Calu3 (cell line): ENCODE measurements at places on chromosomes 1 and 21. TPM values are rescaled to one million over a fixed set of nuclear protein-coding genes. Genes with fewer than 3 reads are reported as not detected.

MSH4 gene
- 0.54 and 0.83 TPM in 2 replicates for total RNA-seq

DNA sequence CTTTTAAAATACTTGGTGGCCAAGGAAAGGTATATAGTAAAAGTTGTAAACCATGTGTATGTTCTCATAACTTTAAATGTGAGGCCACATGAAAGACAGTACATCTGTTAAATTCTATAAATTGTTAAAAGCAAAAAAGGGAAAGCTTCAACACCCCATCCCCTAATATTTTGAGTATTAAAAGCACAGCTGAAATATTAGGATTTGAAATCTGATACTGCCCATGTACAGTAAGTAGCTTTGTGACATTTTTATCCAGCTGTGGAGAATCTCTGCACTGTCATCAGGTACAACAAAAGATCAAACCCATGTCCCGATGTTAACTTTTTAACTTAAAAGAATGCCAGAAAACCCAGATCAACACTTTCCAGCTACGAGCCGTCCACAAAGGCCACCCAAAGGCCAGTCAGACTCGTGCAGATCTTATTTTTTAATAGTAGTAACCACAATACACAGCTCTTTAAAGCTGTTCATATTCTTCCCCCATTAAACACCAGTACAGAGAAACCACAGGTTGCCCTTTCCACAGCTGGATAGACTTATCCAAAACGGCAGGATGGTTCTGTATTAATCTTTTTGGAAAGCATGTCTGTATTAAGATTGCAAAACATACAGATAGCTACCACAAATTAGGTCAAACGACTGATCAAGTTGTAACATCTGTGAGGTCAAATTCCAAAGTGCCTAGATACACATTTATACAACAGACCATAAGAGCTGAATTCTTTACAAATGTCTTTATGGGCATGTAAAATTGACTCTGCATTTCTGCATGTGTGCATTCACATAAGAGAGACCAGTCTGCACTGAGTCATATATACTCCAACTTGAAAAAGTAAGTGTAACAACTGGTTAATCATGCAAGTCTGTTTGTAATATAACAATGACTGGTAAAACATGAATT is 5.2 kb downstream of the IRF2BP2 start:
- peak overlapping the region; percentile 89 for H3K4me3 ChIP-seq
- H3K27me3 ChIP-seq = no peaks in the 10 kb centered on the region
- no peak for DNase-seq
- H3K4me1 ChIP-seq = peaks cover 56% of the 10 kb centered on the region
- H3K36me3 ChIP-seq = peaks cover 96% of the 10 kb centered on the region

GRCh38 chr1:3296826-3297225 is 157.6 kb upstream of the ARHGEF16 start:
- H3K27ac ChIP-seq = no peak overlapping the region
- peaks cover 25% of the 10 kb centered on the region for H3K27me3 ChIP-seq
- H3K36me3 ChIP-seq = no peaks in the 10 kb centered on the region
- peaks cover 15% of the 10 kb centered on the region for H3K4me1 ChIP-seq
- no peak for DNase-seq

DNA sequence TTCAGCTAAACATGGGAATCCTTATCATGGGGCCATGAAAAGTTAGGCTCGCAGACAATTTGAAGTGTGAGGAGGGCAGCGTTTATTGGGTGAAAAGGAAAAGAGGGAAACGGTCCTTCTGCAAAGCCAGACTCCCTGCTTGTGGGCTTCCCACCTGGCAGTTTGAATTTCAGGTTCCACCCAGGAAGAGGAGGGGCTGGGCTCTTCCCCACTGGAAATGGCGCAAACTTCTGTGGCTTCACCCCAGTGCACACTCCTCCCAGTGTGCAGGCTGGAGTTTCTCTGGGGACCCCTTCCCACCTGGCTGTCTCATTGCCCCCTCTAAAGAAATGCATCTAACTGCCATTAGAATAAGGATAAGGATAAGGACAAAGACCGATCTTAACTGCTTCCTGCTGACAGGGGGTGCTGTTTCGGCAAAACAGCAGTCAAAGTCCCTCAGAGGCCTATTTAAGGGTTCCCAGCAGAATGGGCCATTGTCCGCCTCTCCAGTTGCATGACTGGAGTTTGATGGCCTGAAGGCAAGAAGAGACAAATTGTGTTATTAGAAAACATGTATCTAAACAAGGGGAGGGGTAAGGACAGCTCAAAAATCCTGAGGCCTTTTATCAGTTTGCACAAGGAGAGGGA is 20.4 kb downstream of the AIM2 start:
- H3K36me3 ChIP-seq = no peaks in the 10 kb centered on the region
- H3K27ac ChIP-seq = no peak overlapping the region
- no peaks in the 10 kb centered on the region for H3K4me1 ChIP-seq

LDLRAD1 gene
- total RNA-seq = 0.24 TPM in 1 of 2 replicates, not detected in the other

- H3K27ac ChIP-seq = no peak overlapping the region
- peaks cover 43% of the 10 kb centered on the region for H3K27me3 ChIP-seq
- no peaks in the 10 kb centered on the region for H3K36me3 ChIP-seq
- DNase-seq = no peak
- H3K4me1 ChIP-seq = no peaks in the 10 kb centered on the region
These were observed 97.6 kb downstream of the PROX1 start for GRCh38 chr1:214085325-214085724.

TESK2 gene
- 1.8 and 2.3 TPM in 2 replicates for total RNA-seq

EPHA2 gene
- 130 and 161 TPM in 2 replicates for total RNA-seq

LCK gene
- total RNA-seq = 0.66 and 0.88 TPM in 2 replicates

DNA sequence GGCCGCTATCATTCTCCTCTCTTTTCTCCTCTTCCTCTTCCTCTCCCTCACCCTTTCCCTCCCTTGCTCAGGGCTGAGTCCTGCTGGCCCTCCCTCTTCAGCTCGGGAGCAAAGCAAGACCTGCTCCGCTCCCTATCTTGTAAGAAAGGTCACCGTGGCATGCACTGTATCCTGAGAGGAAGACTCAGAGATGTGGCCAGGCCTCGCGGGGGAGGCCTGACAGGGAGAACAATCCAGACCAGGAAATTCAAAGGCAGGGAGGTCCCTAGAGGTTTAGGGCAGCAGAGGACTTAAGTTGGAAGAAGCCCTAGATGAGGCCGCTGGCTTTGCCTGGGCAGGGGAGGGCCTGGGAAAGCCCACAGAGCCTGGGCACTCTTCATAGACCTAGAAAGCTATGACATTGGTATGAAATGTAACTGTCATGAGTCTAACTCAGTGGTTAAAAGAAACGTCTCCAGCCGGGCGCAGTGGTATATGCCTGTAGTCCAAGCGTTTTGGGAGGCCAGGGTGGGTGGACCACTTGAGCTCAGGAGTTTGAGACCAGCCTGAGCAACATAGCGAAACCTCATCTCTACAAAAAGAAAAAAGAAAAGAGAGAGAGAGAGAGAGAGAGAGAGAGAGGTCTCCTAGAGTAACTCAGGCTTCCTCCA is 14.6 kb upstream of the PTAFR start:
- peaks cover 4% of the 10 kb centered on the region for H3K36me3 ChIP-seq
- no peak for DNase-seq
- H3K27me3 ChIP-seq = no peaks in the 10 kb centered on the region
- peaks cover 31% of the 10 kb centered on the region for H3K4me1 ChIP-seq
- H3K4me3 ChIP-seq = no peak overlapping the region

- no peak overlapping the region for H3K27ac ChIP-seq
- peak; percentile 91 for DNase-seq
- no peak overlapping the region for H3K4me3 ChIP-seq
- peaks cover 45% of the 10 kb centered on the region for H3K27me3 ChIP-seq
These were observed 55.7 kb upstream of the ETV3 start for GRCh38 chr1:157193702-157194391.

SPRR2F gene
- total RNA-seq = not detected in 2 replicates

- peaks cover 33% of the 10 kb centered on the region for H3K36me3 ChIP-seq
- peaks cover under 1% of the 10 kb centered on the region for H3K27me3 ChIP-seq
- peak; percentile 97 for DNase-seq
- peak within 1 kb of the TSS; percentile 82 for H3K27ac ChIP-seq
- H3K4me1 ChIP-seq = peaks cover 47% of the 10 kb centered on the region
- H3K4me3 ChIP-seq = peak within 1 kb of the TSS; percentile 81
These were observed at the start of gene ARHGEF11 for GRCh38 chr1:157045250-157046218. Gene ARHGEF11, minus strand, starts transcription at chr1:157045742. Its CDS starts 1,412 bp downstream, at chr1:157044330.

NBPF19 gene
- total RNA-seq = 16.3 and 18.0 TPM in 2 replicates

DNA sequence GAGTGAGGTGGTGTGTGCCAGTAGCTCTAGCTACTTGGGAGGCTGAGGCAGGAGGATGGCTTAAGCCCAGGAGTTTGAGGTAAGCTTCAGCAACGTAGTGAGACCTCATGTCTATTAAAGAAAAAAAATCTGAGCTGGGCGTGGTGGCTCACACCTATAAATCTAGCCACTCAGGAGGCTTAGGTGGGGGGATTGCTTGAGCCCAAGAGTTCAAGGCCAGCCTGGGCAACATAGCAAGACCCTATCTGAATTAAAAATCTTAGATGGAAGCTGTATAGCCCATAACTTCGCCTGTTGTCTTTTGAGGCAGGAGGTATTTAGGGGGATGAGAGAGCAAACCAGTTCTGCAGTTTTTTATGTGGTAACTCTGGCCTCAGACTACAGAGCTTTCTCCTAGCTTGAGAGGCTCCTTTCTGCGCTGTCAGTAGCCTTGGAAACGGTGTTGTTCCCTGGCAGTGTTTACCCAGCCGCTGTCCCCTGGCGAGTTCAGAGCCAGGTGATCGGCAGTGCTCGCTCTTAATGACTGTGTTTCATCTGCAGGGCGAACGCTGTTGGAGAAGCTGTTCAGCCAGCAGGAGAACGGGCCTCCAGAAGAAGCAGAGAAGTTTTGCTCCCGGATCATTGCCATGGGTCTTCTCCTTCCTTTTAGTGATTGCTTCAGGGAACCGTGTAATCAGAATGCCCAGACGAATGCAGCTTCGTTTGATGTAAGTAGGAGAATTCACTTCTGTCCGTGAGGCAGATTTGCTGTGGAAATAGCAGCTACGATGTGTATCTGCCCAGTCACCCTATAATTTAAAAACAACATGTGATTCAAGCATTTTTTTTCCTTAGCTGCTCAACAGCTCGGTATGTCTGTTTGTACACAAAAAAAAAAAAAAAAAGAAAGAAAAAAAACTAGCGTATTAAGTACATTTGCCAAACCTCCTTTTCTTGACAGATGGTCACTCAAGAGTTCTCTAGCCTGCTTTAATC is 31.2 kb downstream of the FMN2 start:
- H3K4me3 ChIP-seq = no peak overlapping the region
- peak; percentile 18 for DNase-seq
- H3K4me1 ChIP-seq = no peaks in the 10 kb centered on the region
- no peak overlapping the region for H3K27ac ChIP-seq
- H3K36me3 ChIP-seq = no peaks in the 10 kb centered on the region

GRCh38 chr1:53643041-53643880 is 95.7 kb downstream of the GLIS1 start:
- no peak overlapping the region for H3K27ac ChIP-seq
- H3K36me3 ChIP-seq = no peaks in the 10 kb centered on the region
- peaks cover 96% of the 10 kb centered on the region for H3K27me3 ChIP-seq
- no peaks in the 10 kb centered on the region for H3K4me1 ChIP-seq

- H3K4me3 ChIP-seq = peak overlapping the region; percentile 24
- no peaks in the 10 kb centered on the region for H3K27me3 ChIP-seq
- H3K27ac ChIP-seq = peak overlapping the region; percentile 91
- H3K4me1 ChIP-seq = peaks cover 56% of the 10 kb centered on the region
These were observed 71.8 kb upstream of the ERRFI1 start for GRCh38 chr1:8097908-8098307.

DNA sequence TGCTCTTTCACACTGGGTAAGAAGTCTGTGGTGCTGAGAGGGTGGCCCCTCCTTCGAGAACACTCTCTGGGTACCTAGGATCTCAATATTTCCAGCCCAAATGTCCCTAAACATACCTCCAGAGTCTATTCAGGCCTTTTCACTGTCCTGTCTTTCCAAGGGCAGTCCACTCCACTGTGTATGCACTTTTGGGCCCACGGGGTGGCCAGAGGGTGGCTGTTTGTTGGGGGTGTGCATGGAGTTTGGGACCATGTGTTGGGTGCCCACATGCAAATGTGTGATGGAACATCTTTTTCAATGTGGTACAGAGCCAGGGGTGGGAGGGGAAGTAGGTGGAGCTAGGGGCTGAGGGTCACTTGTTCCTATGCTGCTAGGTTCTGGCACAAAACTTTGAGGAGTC is 87.5 kb downstream of the FAM78B start:
- H3K36me3 ChIP-seq = no peaks in the 10 kb centered on the region
- no peak overlapping the region for H3K27ac ChIP-seq
- no peaks in the 10 kb centered on the region for H3K27me3 ChIP-seq
- no peaks in the 10 kb centered on the region for H3K4me1 ChIP-seq
- no peak for DNase-seq

DNA sequence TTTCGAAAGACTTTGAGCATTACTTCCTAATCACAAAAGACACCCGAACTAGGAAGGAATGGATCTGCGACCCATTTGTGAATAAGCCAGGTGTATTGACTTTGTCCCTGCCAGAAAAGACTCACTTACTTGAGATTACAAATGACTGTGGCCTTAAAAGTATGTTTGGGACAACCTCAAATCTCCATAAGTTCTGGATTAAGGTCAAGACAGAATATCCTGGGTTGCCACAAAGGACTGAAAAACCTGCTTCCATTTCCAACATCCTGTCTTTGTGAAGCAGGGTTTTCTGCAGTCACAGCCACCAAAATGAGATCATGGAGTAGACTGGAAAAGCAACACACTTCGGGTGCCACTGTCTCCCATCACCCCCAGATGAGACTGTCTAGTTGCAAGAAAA is 537.4 kb upstream of the ZRANB2 start:
- DNase-seq = no peak
- H3K27ac ChIP-seq = no peak overlapping the region
- H3K4me1 ChIP-seq = no peaks in the 10 kb centered on the region
- H3K36me3 ChIP-seq = no peaks in the 10 kb centered on the region

DNA sequence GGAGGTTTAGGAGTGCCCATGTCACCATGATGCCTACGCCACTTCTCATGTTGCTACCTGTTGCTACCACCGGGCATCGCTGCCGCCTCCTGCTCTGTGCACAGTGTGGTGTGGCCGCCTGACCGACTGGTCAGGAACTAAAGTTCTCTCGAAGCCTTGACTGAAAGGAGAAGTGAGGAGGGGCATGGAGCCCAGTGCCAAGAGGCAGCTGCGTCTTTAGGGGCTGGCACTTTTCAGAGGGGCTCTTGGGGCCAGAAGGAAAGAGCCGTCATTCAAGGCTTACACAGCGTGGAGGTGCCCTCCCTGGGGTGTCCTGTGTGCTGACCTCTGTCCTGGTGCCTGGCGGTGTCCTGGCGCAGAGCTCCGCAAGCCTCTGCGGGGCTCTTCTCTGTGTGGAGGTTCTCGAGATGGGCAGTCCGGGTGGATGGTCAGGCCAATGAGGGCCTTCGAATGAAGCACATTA is 57.2 kb downstream of the ADARB1 start:
- H3K4me1 ChIP-seq = peaks cover 11% of the 10 kb centered on the region
- H3K27me3 ChIP-seq = peaks cover 7% of the 10 kb centered on the region
- no peak overlapping the region for H3K4me3 ChIP-seq
- no peak for DNase-seq

DNA sequence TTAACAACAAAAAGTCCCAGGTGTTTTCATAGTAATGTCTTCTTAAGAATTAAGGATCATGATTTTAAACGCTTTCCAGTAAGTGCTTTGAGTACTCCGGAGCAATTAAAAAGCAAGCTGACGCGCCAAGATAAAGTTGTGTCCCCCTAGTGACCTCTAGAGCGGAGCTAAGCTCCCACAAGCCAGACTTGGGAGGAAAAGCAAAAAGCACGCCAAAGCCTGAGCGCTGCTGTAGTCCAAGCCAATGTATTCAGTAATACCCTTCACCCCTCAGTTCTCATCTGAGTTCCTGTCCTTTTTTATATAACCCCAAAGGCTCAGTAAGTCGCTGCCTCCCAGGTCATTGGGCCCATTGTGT is 3.5 kb upstream of the SLC44A5 start:
- peaks cover 9% of the 10 kb centered on the region for H3K4me1 ChIP-seq
- peaks cover 19% of the 10 kb centered on the region for H3K27me3 ChIP-seq
- peaks cover 10% of the 10 kb centered on the region for H3K36me3 ChIP-seq
- H3K27ac ChIP-seq = no peak overlapping the region
- peak overlapping the region; percentile 75 for H3K4me3 ChIP-seq
